ENCODE measurements at places on chromosomes 16 and 17.

DNA sequence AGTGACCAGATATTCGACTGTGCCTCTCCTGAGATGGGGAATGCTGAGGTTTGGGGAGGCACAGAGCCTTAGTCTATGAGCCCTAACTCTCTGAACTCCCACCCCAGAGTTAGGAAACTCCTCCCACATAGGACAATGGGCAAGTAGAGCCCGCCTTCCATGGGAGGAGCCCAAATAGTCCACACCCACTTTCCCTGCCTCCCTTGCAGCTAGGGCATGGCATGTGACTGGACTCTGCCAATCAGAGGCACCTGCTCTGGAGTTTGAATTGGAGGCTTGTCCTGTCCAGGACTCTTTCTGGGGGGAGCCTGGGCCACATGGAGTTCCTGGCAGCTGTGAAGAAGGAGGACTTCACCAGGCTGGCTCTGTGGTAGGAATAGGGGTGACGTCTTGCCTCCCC lies 48.4 kb downstream of the SOCS1 start:
- no peak for DNase-seq

DNA sequence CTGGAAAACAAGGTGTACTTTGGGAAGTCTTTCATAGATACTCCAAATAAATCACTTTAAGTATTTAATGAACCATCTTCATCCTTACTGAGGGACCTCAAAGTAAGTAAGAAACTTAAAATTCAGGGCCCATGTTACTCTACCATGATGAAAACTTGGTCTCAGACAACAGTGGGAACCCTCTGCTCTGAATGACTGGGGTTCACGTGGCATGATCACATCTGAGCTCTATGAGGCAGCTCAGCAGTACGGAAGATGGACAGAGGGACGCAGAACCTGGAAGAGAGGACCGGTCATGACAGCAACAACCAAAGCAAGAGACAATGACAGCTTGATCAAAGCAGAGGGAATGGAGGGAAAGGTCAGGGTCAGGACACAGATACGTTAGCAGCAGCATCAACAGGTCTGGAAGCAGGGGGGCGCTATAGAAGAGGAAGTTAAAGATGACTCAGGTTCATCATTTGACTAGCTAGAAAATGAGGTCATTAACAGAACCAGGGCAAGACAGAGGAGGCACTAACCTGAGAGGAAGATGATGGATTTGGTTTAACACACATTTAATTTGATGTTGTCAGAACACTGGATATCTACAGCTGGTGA lies 9.5 kb downstream of the XPO6 start:
- DNase-seq, result no peak

DNA sequence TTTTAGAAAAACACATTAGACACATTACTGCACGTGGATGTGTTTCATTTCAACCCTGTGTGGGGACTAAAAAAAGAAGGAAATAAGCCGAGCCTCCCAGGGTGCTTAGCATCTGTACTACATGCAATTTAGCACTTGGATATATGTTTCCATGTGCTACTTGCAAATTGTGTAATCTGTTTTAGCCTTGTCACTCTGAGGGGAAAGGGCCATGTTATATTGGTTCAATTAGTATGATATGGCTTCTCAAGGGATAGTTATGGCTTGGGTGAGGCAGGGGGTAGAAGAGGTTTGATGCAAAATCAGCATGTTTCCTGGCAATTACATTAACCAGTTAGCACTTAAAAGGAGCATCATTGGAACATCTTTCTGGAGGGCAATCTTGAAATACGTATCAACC lies 353.5 kb upstream of the GOT2 start:
- no peak for DNase-seq

GRCh38 chr16:21953541-21953902 lies 361 bp downstream of the UQCRC2 start:
- DNase-seq, result no peak

DNA sequence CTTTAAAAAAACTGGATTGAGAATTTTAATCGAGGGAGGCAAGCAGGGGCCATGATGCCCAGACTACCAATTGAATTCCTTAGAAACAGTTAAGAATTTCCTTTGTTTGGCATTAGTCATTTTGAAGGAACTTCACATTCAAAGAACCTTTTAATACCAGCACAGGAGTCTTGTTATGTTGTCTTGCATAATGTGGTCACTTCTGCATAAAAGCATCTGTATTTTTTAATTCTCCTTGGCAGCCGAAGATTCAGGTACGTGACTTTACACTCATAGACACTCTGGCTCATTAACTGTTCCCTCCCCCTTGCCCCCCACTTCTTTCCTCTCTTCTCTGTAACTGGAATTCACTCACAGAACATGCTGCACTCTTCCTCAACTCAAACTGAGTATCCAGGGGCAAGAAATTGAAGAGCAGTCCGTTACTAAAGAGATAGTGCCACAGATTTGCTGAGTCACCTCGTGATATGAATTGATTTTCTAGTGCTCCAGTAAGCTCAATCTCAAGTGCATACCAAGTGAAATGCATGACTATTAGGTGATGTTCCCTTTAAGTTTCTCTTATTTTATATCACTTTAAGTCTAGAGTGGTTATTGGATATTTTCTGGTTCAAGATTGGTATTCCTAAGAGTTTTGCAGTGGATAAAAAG lies 572.2 kb upstream of the SOX9 start:
- DNase-seq, result no peak

DNA sequence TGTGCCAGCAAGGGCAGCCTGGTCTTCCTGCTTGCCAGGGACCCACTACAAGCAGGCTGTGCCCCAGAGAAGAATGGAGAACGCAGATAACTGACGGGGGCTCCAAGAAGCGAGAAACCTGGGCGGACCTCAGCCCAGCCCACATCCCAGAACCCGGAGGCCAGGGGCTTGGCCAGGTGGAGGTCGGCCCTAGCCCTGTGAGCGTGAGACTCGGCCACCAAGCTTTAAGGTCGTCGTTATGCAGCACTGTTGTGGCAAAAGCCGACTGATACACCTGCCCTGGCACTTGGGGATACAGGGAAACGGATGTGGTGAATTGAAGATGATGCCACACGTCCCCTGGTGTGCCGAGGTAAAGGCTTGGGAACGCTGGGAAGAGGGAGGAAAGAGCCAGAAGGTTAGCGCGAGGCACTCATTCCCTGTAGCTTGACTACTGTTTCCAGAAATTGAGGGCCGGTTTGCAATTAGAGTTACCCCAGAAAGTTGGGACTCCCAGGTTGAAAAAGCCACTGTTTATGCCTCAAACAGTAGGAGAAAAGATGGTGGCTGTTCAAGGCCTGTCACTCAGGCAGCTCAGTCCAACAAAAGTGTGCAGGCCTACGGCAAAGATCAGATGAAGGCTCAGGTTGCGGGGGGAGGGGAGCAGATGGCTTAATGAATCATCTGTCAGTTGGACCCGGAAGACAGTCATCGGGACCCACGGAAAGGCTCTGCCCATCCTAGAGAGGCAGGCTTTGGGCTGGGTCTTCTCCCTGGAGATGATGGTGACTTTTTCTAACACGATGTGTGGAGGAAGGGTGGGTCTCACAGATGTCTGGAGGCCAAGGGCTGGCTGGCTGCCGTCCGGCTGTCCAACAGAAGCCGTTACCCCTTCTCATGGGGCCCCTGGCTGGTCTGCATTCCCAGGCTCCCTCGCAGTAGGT lies 45.6 kb upstream of the BAHCC1 start:
- DNase-seq, result peak; percentile 64

DNA sequence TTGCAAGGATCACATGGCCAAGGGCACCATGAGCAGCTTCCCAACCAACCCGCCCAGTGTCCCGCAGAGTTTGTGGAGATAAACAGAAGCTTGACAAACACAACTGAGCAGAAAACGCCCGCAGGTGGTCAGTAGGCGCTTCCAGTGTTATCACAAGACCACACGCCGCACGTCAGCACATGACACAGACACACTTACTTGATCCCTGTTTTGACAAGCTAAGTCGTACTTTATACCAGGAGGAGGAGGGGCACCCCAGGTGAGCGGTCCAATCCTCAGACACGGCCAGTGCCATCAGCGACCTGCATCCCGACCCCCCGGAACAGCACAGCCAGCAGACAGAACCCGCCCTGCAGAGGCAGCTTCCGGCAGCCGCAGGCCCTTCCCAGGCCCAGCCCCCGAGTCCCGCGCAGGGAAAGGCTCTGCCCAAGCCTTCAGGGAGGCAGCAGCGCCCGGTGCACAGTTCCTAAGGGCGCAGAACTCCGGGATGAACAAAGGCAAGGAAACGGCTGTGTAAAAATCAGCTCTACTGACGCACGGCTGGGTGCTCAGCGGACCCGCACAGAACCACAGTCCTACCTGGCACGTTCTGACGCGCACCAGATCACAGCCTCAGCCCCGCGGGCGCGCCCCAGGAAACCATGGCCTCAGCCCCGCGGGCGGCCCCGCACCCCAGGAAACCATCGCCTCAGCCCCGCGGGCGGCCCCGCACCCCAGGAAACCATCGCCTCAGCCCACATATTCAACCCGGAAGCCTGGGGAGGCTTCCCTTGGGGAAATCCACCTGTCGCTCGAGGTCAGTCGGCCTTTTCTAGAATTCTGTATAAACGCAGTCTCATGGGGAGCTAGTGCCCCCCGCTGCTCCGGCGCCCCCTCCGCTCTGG lies 27.8 kb downstream of the AXIN1 start:
- peak; percentile 35 for DNase-seq

- no peak for DNase-seq
Observed at GRCh38 chr16:85167589-85168537, 55.6 kb upstream of the CIBAR2 start.

DNA sequence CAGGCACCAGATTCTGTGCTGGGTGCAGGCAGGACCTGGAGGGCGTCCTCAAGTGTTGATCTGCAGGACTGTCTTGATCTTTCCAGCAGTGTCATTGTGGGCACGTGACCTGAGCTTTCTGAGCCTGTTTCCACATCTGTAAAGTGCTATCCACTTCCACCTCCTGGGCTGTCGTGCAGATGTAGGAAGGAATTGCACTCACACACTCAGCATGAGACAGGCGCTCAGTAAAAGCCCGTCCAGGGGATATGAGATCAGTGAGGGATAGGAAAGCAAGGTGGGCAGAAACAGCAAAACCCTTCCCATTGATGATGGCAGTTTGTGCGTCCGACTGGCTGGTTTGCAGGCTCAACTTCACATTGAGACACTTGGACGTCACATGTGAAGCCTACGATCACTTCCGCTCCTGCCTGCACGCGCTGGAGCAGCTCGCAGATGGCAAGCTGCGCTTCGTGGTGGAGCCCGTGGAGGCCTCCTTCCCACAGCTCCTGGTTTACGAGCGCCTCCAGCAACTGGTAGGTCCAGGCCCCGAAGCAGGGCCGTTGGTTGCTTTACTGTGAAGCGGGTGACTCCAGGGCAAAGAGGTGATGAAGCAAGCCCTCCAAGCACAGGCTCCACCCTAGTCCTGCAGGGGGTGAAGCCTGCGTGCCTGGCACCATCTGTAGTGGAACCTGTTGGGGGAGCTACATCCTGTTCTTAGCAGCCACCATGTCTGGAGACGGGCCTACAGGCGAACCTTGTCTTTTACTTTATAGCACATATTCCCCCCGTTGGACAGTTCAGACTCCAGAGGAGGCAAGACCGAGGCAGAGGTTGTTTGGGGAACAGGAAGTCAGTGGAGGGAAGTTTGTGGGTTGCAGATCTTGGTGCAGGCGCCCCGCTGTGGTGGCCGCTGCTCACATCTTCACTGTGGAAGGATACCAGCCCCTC lies 23.0 kb downstream of the METTL22 start:
- DNase-seq, result peak; percentile 25

- DNase-seq, result peak; percentile 32
Observed at GRCh38 chr17:81488276-81488860, 24.2 kb downstream of the ACTG1 start.

GRCh38 chr16:58020628-58021521 lies 4.7 kb upstream of the MMP15 start:
- peak; percentile 69 for DNase-seq
